ENCODE measurements at places on chromosomes 3 and 15.

DNA sequence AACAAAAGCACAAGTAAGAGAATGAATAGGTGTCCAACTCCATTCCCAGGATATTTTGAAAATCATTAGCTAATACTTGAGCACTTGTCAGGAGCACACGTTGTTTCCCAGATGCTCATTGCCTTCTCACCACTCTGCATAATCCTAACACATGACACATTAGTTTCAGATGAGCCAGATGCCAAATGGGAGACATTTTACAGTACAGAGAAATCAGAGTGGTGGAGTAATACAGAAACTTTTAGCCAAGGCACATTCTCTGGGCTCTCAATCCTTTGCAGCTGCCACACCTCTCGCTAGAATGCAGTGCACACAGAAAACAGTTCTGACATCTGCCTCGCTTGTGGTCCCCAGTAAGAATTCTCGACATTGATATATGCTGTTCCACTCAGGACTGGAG is 76.6 kb downstream of the P3H2 start:
- no peak for DNase-seq

DNA sequence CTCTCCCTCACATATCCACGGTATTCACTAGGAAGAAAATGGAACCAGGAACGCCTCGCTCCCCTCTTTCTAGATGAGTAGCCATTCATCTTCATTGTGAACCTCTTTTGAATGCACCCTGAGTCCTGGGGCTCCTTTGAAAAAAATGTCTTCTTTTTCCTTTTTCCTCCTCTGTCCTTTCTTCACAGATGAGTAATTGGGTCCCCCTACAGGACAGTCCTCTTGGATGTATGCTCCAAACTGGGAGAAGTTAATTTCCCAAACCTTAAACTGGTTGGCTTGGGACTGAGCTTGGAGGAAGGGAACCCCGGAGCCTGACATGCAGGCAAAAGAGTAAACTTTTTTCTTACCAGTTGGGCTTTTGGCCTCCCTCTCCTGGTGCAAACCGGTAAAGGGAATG is 108.8 kb downstream of the DPH6 start:
- DNase-seq = no peak

- DNase-seq = no peak
Observed at GRCh38 chr3:120394347-120394746, 45.2 kb upstream of the LRRC58 start.

- no peak for DNase-seq
Observed at GRCh38 chr3:129622226-129622874, 15.9 kb upstream of the PLXND1 start.

- DNase-seq = no peak
Observed at GRCh38 chr15:63928185-63928842, 94.6 kb upstream of the HERC1 start.

- no peak for DNase-seq
Observed at GRCh38 chr3:14538451-14539088, 1.6 kb downstream of the GRIP2 start.

GRCh38 chr15:63086947-63087346 is 34.7 kb upstream of the LACTB start:
- no peak for DNase-seq

GRCh38 chr3:128050597-128050996 is 1.6 kb upstream of the SEC61A1 start:
- no peak for DNase-seq

GRCh38 chr3:109683746-109684145 is 346.4 kb upstream of the DPPA4 start:
- no peak for DNase-seq

DNA sequence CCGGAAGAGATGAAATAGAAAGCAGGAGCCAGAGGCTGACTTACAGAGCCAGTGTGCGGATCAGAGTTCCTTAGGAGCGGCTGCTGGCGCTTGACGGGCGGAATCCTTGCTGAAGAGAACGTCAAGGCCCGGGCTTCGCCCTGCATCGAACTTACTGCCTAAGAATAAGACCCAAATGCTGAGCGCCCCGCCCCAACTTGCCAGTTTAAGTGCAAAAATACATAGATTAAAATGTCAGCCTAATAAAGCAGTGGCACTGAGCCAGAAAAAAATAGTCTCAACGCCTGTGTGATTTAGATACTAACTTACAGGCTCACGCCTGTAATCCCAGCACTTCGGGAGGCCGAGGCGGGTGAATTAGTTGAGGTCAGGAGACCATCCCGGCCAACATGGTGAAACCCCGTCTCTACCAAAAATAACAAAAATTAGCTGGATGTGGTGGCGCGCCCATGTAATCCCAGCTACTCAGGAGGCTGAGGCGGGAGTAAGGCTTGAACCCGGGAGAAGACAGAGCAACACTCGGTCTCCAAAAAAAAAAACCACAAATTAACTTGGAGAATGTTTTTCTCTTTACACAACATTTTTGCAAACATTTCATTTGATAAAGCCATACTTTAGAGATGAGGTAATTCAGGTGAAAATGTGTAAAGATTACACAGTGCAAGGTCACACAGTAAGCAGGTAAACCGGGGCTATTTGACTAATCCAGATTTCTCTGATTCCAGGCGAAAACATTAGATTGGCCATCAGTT is 1.2 kb upstream of the UBP1 start:
- no peak for DNase-seq

GRCh38 chr3:46422617-46423016 is 15.6 kb downstream of the CCRL2 start:
- DNase-seq = no peak

GRCh38 chr3:183287301-183287971 is 34.4 kb downstream of the B3GNT5 start:
- no peak for DNase-seq

GRCh38 chr3:46948830-46949671 is 27.5 kb downstream of the CCDC12 start:
- DNase-seq = no peak

- no peak for DNase-seq
Observed at GRCh38 chr15:41011055-41011815, 58.0 kb downstream of the CHAC1 start.

GRCh38 chr3:103873021-103873420 is 1438.2 kb downstream of the ZPLD1 start:
- DNase-seq = no peak

GRCh38 chr15:80695911-80696661 is 976 bp downstream of the ABHD17C start:
- DNase-seq = no peak

- DNase-seq = no peak
Observed at GRCh38 chr3:76293856-76294255, 508.5 kb upstream of the ZNF717 start.

- DNase-seq = no peak
Observed at GRCh38 chr3:115720983-115721382, 97.7 kb downstream of the GAP43 start.

DNA sequence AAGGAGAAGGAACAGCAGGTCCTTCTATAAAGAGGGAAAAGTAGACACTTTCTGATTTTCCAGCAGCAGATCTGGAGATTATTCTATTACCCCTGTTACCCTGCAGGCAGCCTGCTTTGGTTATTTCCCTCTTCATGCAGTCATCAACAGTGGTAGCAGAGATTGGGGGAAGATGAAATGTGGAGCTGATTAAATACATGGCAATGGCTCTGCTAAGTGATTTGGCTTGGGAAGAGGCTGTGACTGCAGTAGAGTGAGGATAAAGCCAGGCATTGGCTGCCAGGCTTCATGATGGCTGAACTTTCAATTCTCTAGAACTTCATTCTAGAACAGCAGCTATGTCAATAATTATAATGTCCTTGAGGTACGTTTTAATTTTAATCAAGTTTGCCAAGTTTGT is 29.1 kb downstream of the PTX3 start:
- DNase-seq = no peak

DNA sequence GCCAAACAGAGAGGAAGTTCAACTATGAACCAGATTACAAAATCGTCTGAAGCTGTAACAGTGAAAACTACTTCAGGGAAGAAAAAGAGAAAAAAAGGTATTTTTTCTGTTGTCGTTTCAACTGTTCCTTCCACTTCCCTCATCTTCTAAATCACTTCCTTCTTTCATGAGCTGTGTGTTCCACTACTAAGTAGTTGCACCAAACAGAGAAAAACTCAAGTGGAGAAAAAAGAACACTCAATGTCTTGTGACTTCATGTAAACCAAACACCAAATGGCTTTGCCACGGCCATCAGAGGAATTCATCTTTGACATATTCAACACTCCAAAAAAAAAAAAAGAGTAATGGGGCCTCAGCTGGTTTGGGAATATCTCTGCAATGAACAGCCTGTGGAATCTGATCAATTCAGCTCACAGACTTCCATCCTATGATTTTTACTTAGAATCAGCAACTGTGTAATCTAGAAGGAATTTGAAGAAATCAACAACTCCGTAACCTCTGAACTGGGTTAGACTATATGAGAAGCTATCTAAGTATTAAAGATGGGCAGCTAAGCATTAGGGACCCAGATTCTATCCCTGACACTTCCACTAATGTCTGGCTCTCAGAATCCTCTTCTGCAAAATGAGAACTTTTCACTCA is 47.5 kb upstream of the RNF7 start:
- DNase-seq = no peak

DNA sequence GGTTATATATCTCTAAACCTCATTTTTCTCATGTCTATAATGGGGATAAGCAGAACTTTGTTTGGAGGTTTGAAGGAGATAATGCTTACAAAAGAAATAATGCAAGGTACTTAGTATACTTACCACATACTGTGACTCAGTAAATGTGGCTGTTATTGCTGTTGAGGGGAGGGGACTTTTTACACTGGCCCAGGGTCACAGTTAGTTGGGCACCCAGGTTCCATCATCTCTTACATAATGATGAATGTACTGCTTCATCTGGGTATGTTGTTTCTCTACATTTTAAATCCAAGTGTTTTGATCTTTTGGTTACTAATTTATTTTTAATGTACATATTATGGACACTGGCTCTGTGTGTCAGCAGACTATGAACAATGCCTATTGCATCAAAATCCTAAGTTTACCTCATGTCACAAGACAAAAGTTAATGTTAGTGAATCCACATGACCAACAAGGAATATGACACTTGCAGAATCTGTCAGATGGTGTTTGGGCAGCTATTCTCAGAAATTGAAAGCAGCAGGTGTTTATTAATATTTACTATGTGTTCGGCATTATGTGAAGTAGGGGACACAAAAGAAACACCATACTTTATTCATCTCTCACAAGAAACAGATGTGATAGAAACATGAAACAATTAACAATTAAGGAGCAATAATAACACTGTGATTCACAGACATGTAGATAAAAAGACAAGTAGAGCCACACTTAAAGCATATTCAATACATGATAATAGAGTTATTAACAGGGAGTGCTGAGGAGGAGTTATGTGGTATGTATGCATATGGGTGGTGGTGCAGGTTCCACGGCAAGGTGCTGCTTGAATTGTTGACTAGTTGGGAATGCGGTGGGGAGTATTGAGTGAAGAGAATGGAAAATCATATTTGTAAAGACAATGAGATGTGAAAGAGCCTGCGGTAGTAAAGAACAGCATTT is 109.7 kb downstream of the GALK2 start:
- DNase-seq = no peak

- DNase-seq = no peak
Observed at GRCh38 chr15:70033529-70034140, 64.1 kb downstream of the TLE3 start.
